Heart right ventricle (tissue), 16 donors: ENCODE measurements at places on chromosomes 3 and 15. TPM values are rescaled to one million over a fixed set of nuclear protein-coding genes. Genes with fewer than 3 reads are reported as not detected.
A peak's percentile ranks its signal among the peaks of the same experiment; 100 is the strongest.

PARP14 gene
- total RNA-seq: 8.9 TPM

- DNase-seq: no peak
Measured at GRCh38 chr15:65217526-65218482, 6.5 kb upstream of the CILP start.

UROC1 gene
- not detected for total RNA-seq

- DNase-seq: peak; percentile 48
Measured at GRCh38 chr3:57078344-57078634, 17.8 kb downstream of the SPATA12 start.

DPPA4 gene
- not detected for total RNA-seq

DNA sequence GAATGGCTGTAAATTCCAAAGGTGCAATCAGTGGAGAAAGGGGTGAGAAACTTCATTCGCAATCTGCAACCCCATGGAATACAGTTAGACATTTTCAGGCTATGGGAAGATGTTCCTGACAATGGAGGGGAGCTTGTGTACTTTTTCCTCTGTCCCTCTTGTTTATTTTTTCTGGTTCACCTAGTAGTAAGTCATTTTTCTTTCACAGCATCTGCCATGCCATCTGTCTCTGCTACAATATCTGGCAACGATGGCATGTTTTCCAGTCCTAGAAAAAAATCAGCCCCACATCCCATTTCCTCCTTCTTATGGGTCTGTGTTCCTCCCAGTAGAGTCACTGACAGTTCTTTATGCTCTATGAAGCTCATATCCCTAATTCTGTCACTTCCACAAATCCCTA, 76.0 kb downstream of the SSR3 start:
- no peak for DNase-seq

DNA sequence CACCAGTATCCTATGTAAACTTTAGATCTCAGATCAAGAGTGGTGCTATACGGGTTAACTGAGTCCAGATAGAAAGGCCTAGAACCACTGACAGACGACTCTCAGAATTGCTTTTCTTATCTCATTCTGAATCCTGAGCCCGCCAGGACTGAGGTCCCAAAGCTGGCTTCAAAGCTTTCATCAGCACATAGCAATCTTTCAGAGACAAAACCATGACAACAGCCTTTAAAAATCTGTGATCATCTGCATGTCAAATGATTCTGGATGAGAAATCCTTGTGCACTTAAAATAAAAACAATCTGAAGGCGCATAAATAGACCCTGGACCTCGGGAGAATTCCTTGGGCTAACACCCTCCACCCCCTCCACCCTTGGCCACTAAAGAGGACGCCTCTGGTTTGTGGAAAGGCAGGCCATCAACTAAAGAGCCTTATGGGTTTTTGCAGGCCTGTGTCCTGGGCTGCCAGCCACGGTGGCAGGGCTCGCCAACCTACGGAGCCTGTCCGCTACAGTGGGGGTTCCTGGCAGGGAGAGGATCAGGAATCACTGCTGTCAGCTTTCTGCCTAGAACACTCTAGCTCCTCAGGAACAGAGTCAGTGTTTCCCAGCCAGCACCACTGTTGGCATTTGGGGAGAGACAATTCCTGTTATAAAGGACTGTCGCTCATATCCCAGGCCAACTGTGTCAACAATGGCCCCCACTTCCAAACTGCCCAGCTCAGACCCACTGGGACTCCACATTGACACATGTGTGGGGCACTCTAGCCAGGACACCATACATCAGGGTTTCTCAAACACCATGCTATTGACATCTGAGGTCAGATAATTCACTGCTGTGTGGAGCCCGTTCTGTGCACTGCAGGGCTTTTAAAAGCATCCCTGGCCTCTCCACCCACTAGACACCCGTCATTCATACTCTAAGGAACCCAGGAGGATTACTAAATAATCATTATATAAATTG, 20.2 kb downstream of the TLE3 start:
- DNase-seq: no peak

GRCh38 chr3:131630097-131630496, 127.3 kb upstream of the MRPL3 start:
- DNase-seq: no peak

SHC4 gene
- total RNA-seq: 1.6 TPM
